ENCODE measurements at places on chromosomes 2 and 18. TPM values are rescaled to one million over a fixed set of nuclear protein-coding genes. Genes with fewer than 3 reads are reported as not detected.

DNA sequence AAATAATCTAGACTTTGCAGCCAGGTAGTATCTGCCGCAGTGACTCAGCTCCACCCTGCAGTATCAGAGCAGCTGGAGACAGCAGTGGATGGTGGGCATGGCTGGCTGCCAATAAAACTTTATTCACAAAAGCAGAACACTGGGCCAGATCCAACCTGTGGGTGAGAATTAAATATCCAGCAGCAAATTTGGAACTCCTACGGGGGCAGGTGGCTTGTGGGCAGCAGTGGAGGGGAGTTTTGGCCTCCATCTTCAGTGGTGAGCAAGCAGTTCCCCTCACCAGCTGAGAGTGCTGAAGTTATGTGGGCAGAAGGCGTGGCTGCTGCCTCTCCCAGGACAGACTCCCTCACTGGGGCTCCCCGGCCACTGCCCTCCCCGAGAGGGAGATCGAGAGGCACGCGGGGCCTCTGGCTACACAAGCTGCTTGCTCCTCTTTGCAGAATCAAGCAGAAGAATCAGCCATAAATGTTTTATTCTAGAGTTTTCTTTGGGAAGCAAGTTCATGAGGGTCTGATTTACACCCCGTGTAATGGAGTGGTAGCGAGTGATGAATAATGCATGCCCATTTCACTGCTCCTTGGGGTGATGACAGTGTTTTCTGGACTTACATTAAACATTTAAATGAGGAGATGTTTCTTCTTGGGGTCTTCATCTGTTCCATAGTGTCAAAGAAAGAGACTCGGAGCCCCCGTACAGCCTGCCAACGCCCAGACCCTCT is 204.3 kb downstream of the SEPTIN10 start:
- H3K4me3 ChIP-seq, result no peak overlapping the region
- DNase-seq, result no peak
- no peak overlapping the region for H3K27ac ChIP-seq
- H3K36me3 ChIP-seq, result no peaks in the 10 kb centered on the region

Gene UBE2E3
- total RNA-seq, result 39.7 TPM

- no peaks in the 10 kb centered on the region for H3K4me1 ChIP-seq
- DNase-seq, result no peak
- H3K4me3 ChIP-seq, result no peak overlapping the region
- no peak overlapping the region for H3K27ac ChIP-seq
- H3K36me3 ChIP-seq, result no peaks in the 10 kb centered on the region
Observed at GRCh38 chr2:3692375-3692774, 11.0 kb upstream of the DCDC2C start.

- no peak overlapping the region for H3K27ac ChIP-seq
- H3K27me3 ChIP-seq, result no peaks in the 10 kb centered on the region
- no peak overlapping the region for H3K4me3 ChIP-seq
Observed at GRCh38 chr2:224395620-224396390, 6.1 kb downstream of the FAM124B start.

DNA sequence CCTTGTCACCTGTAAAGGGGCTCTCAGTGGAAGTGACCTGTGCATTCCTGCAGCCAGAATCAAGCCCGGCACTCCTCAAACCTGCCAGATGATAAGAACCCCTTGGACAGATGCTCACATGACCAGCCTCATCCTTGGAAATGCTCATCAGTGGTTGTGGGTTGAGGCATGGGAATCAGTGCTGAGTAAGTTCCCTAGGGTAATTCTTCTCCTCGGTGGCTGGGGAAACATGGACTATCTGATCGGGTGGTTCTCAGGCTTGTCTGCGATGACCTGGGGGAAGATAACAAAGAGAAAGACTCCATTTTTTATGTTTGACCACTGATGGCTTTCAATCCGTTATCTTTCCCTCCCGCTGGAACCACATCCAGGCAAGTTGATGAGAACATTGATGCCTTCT is 84.0 kb downstream of the SPP2 start:
- peaks cover 5% of the 10 kb centered on the region for H3K4me1 ChIP-seq
- no peak overlapping the region for H3K4me3 ChIP-seq
- H3K27ac ChIP-seq, result no peak overlapping the region
- no peaks in the 10 kb centered on the region for H3K27me3 ChIP-seq

DNA sequence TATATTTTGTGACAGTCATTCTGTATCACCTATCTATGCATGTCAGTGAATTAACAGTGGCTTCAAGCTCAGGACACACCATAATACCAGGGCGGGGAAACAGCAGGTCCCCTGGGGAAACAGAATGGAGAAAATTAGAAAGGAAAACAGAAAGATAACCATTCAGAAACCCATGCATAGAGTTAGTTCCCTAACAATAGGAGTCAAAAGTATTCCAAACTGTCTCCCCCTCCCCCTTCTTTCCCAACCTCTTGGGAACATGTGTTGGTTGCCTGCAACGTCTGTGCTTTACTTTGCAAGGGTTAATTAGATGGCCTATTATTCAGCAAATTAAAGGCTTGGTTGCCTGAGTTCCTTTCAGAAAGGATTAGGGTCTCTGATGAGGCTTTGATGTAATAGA is 176.4 kb downstream of the MYO3B start:
- H3K36me3 ChIP-seq, result no peaks in the 10 kb centered on the region
- no peak overlapping the region for H3K27ac ChIP-seq
- H3K27me3 ChIP-seq, result peaks cover 8% of the 10 kb centered on the region
- H3K4me1 ChIP-seq, result no peaks in the 10 kb centered on the region
